Fibroblast of gingiva (primary cell): ENCODE measurements at places on chromosomes 12 and 14.

DNA sequence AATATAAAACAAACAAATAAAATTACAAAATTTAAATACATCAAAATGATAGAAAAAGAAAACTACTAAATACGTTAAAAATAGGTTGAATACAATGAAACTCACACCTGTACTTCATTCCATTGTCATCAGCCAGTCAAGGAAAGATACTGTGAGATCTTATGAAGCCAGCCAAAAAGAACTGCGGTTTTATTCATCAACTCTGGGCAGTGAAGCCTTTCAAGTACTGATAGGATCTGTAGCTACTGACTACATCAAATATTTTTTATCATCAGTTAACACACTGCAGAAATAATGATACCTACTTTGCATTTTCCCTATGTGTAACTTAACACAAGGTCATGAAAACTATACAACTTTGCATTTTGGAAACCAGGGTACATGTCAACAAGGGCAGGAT lies 46.3 kb upstream of the FAR2 start:
- DNase-seq, result no peak

DNA sequence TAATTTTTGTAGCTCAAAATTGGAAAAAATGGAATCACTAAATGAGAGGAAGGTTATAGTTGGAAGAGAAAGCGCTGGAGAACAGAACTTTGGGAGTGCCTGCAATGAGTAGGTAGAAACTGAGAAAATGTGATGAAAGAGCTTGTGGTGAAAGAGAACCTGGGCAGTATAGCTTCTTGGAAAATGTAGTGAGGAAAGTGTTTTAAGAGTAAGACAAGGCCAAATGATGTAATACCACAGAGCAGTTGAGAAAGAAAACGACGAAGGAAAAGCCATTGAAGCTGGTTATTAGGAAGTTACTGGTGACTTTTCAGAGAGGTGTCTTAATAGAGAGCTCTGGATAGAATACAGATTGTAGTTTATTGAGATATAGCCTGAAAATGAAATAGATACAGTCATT lies 255.3 kb downstream of the AEBP2 start:
- DNase-seq, result peak; percentile 5

GRCh38 chr12:110742096-110742717 lies 484 bp downstream of the PPP1CC start:
- DNase-seq, result no peak

DNA sequence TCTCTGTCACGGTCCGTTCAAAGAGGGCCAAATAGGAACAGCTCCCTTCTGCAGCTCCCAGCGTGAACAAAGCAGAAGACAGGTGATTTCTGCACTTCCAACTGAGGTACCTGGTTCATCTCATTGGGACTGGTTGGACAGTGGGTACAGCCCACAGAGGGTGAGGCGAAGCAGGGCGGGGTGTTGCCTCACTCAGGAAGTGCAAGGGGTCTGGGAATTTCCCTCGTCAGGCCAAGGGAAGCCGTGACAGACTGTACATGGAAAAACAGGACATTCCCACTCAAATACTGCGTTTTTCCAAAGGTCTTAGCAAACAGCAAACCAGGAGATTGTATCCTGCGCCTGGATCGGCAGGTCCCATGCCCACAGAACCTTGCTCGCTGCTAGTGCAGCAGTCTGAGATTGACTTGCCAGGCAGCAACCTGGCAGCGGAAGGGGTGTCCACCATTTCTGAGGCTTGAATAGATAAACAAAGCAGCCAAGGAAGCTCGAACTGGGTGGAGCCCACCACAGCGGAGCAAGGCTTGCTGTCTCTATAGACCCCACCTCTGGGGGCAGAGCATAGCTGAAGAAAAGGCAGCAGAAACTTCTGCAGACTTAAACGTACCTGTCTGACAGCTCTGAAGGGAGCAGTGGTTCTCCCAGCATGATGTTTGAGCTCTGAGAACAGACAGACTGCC lies 22.7 kb downstream of the SLC38A1 start:
- no peak for DNase-seq

- no peak for DNase-seq
These were observed 572.6 kb upstream of the MDGA2 start for GRCh38 chr14:48247977-48248376.

DNA sequence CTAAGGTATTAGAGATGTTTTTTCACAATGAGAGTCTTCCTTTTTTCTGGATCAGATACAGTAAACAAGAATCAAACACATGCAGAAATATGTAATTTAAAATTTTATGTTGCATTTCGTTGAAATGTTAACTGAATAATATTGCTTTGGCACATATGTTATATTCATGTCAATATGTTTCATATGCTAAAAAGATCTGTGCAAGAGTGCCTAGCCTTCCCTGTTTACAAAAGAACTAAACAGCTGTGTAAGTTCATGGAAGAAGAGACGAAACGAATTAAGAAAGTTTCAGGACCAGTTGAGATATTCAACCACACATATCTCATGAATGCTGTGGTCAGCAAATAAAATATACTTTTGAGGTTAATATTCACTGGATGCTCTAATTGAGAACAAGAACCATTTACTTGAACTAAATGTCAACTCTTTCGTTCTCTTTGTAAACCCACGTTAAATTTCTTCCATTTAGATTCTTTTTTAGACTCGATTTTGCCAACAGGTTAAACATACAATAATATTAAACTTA lies 289.5 kb downstream of the FOXG1 start:
- DNase-seq, result no peak

- DNase-seq, result no peak
These were observed 53.0 kb downstream of the ETNK1 start for GRCh38 chr12:22677781-22678574.

- no peak for DNase-seq
These were observed 189.0 kb downstream of the NTF3 start for GRCh38 chr12:5620896-5621295.

GRCh38 chr12:58171914-58172313 lies 230.5 kb downstream of the ATP23 start:
- DNase-seq, result peak; percentile 67

GRCh38 chr14:26332966-26333365 lies 264.9 kb downstream of the NOVA1 start:
- no peak for DNase-seq

DNA sequence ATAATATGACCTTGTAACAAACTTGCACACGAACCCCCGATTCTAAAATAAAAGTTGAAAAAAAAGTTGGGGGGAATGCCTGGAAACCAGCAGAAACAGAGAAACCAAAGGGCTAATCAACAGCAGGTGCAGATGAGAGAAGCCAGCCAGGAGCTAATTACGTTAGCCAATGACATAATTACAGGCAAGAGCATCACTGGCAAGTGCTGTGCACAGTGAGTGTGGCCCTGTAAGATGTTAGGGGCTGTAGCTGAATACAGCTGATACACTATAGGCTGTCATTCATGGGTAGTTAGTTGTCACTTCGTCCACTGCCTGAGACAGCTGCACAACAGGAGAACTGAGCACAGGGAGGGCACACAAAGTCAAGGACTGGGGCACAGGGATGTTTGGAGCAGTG lies 7.3 kb upstream of the FGF23 start:
- DNase-seq, result no peak

DNA sequence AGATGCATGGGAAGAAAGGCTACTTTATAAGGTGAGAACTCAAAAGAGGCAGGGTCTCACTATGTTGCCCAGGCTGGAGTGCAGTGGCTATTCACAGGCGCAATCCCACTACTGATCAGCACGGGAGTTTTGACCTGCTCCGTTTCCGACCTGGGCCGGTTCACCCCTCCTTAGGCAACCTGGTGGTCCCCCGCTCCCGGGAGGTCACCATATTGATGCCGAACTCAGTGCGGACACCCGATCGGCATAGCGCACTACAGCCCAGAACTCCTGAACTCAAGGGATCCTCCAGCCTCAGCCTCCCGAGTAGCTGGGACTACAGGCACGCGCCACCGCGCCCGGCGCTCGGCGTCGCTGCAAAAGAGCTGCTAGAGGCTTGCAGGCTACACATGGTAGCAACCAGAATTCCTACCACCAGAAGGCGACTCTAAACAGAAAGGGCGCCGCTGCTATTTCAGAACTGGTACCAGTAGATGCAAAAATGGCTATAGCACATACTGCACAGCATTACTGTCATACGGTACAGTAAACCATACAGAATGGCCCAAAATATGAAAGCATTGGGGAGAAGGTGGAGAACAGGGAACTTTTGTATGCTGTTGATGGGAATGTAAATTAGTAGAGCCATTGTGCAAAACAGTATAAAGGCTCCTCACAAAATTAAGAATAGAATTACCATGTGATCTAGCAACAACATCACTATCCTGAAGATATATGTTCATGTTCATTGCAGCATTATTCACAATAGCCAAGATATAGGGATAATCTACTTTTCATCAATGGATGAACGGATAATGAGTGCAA lies 1.2 kb upstream of the NEMF start:
- peak; percentile 77 for DNase-seq

GRCh38 chr12:77830583-77831351 lies at the start of gene NAV3:
NAV3 (plus strand) TSS chr12:77830894; CDS start chr12:77831462, 568 bp downstream.
- peak; percentile 21 for DNase-seq

GRCh38 chr14:94572637-94573303 lies 8.5 kb upstream of the SERPINA5 start:
- no peak for DNase-seq

- no peak for DNase-seq
These were observed 4.1 kb upstream of the RHOJ start for GRCh38 chr14:63200035-63200740.

DNA sequence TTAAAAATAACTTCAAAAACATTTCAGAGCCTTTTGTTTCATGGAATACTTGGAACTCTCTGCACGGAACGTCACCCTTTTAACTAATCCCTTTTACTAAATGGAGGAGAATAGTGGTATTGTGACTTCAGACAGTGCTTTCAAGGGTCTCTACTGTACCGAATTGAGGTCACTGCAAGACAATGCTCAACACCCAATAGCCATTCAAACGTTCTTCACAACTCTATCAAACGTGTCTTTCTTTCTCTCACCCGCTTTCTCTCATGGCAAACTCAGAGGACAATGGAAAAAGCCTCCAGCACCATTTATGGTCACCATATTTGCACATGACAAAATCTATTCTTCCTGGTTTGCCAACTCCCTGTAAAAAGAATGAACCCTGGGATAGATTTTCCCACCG lies 132.1 kb upstream of the SOX5 start:
- no peak for DNase-seq

DNA sequence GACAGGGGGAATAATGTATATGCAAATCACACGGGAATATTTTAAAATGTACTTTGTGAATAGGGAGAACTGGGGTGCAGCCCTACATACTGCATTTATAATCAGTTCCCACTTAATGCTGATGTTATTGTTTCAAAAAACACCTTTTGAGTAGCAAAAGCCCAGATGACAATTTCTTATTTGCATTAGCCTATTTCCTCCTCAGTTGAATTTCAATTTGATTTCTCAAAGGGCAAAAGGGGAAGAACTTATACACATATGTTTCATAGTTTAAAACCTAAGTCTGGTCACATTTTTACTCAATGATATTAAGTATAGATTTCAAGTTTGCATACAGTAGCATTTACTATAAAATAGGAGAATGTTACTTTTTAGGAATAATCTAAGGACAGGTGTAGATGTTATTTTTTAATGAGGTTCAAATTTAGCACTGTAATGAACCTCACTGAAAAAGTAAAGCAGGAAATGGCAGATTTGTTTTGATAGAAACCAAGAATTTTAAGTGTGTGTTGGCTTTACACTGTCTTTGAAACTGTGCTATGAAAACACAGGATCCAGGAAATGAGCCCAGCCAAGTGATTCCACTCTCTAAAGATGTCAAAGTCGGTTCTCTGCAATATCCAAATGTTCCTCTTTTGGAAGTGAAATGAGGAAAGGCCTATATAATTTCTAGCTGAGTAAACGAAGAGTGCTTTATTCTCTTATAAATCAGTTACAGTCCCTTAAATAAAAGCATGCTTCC lies 367.4 kb downstream of the BTG1 start:
- no peak for DNase-seq

GRCh38 chr14:60963761-60964160 lies 17.1 kb downstream of the TRMT5 start:
- DNase-seq, result no peak

DNA sequence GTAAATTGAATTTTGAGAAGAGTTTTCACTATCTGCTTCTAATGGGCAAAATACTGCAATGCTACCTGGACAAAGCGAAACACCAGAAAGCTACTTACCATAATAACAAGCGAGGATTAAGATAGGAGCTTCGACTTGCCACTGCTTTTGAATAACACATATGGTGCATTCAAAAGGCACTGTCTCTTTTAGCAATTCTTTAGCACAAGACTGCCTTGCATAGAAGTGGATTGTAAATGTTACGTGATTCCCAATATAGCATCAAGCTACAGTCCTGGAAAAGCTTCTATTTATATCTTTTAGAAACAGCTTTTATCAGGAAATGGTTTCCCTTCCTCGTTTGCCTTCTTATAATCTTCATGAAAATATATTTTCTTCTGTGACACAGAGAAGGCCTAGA lies 258.7 kb upstream of the PDE3A start:
- DNase-seq, result no peak

- no peak for DNase-seq
These were observed 112.7 kb downstream of the SCARB1 start for GRCh38 chr12:124750787-124751471.

GRCh38 chr12:111586986-111587385 lies 12.1 kb downstream of the ATXN2 start:
- DNase-seq, result no peak

- peak; percentile 34 for DNase-seq
These were observed 87.0 kb downstream of the SEC23A start for GRCh38 chr14:39015964-39016577.

GRCh38 chr14:52067873-52068614 lies 815 bp downstream of the NID2 start:
- no peak for DNase-seq

- DNase-seq, result no peak
These were observed 4.9 kb downstream of the AQP5 start for GRCh38 chr12:49966511-49967041.

GRCh38 chr12:71935594-71935993 lies 3.1 kb upstream of the TPH2 start:
- no peak for DNase-seq

GRCh38 chr14:75711796-75712211 lies 50.8 kb downstream of the TTLL5 start:
- DNase-seq, result peak; percentile 77

- no peak for DNase-seq
These were observed 32.7 kb downstream of the ANAPC7 start for GRCh38 chr12:110370732-110371231.

GRCh38 chr12:11669348-11669747 lies 19.9 kb downstream of the ETV6 start:
- no peak for DNase-seq

DNA sequence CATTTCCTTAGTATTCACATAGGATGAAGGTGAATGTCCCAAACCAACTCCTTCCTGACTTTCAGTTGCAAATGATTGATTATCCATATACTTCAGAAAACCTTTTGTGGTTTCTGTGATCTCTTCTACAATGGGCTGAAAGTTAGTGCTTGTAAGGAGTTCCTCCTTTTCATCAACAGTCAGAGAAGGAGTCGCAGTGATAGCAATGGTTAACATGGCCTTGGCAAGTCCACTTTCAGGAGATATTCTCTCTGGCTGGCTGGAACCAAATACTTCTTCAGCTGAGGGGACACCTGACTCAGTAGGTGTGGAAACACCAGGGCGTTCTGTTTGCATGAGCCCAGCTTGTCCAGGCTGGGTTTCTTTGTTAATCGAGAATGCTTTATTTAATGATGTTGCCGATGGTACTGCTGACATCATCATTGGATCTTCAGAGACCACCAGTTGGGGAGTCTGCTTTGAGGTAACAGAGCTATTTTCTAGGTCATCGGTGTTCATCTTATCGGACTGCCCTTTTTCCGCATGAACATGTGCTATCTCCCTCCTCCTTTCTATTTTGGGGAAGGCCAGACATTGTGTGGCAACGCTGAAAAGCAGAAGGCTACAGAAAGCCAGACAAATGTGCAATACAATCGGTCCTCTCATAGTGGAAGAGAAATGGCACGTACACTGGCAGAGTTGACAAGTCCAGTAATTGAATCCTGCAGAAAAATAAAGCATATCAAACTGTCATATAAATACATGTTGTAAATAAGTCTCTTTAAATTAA lies 13.1 kb downstream of the ARMH4 start:
- no peak for DNase-seq
